ENCODE measurements at places on chromosomes 4 and X.

DNA sequence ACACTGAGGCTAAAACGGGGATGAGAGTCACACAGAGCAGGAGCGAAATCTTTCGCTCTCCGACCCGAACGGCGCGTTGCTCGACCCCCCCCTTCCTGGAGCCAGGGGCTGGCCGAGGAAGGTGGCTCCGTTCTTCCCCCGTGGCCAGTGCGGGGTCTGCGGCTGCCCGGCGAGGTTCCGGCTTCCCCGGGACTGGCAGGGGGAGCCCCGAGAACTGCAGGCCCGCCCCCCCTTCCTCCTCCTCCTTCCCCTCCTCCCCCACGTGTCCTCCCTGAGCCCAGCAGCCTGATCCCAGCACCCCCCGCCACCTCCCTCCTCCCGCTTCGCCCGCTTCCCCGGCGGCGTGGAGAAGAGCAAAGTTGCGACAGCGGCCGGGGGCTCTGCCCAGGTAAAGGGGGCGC lies 2.4 kb upstream of the BCORL1 start:
- DNase-seq = peak; percentile 18

- no peak for DNase-seq
These were observed 179.7 kb upstream of the PRPS2 start for GRCh38 chrX:12611471-12611870.

- no peak for DNase-seq
These were observed 109.8 kb upstream of the TRIM2 start for GRCh38 chr4:153094435-153094834.

GRCh38 chr4:102338405-102338804 lies 6.9 kb downstream of the SLC39A8 start:
- DNase-seq = no peak

- no peak for DNase-seq
These were observed 47.5 kb upstream of the BCOR start for GRCh38 chrX:40145001-40145922.

DNA sequence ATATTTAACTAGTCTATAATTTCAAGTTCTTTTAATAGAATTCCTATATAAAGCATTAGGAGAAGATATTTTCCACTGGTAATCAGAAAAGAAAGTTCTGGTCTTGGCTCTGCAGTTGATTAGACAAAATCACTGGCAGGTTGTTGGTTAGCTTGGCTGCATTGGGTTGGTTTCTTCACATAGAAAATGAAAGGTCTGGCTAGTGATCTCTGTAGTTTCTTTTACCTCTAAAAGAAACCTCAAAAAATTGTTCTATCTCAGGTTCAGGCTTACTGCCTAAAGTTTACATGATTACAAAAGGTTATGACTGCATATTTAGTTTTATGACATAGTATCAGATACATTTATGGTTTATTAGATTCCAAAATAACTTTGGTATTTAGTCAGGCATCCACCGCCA lies 95.8 kb upstream of the NAP1L5 start:
- DNase-seq = no peak

DNA sequence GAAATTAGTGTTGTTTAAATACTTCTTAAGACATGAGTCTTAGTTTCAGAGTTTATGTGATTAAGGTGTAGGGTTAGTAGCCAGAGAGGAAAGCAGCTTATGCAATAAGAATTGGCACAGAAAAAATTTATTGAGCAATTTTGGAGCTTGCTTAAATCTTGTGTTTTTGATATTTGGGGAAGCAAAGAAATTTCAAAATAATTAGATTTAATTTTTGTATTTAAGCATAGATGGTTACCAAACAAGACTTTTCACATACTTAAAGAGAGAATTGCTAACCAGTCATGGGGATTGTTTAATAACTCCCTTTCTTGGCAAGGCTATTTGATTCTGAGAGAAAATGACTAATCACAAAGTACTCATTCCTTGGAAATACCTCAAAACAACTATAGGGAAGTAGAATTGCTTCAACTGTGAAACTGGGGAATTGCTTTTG lies 202.0 kb upstream of the GRID2 start:
- DNase-seq = peak; percentile 85

DNA sequence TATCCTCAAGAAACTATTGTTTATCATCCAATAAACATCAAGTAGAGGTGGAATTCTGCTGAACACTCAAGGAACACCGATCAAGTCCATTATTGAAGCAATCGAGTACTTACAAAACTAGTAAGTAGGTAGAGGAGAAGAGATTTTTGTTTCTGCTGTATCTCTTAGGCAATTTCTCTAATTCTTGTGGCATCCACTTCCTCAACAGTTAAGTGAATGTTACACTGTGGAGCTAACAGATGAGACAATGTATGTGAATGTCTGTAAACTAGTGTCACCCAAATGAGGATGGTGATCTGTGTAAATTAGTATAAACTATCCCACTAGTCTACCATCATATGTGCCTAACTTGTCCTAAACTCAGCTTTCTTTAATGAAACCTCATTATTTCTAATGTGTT lies 261.6 kb downstream of the ARHGAP24 start:
- peak; percentile 68 for DNase-seq

- DNase-seq = no peak
These were observed 8.1 kb upstream of the RPGR start for GRCh38 chrX:38335382-38335781.

DNA sequence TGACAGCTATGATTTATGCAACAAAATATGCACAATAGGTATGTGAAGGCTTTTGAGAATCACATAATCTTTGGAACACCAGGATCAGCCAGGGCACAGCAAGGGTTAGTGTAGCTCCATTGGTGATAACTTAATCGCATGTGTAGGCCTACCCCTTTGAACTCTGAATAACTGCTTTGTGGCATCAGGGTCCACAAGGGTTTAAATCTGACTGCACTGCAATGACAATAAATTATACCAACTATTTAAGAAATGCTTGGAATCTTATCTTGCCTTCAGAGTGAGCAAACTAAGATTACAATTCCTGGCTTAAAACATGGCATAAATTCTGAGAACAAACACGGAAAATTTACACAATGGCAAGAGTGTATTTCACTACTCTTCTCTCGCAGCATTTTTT lies 245.8 kb downstream of the FBXO8 start:
- no peak for DNase-seq

GRCh38 chr4:180810581-180810980 lies 1432.6 kb upstream of the TENM3 start:
- no peak for DNase-seq

GRCh38 chr4:162681212-162681611 lies 485.5 kb downstream of the NAF1 start:
- DNase-seq = no peak

DNA sequence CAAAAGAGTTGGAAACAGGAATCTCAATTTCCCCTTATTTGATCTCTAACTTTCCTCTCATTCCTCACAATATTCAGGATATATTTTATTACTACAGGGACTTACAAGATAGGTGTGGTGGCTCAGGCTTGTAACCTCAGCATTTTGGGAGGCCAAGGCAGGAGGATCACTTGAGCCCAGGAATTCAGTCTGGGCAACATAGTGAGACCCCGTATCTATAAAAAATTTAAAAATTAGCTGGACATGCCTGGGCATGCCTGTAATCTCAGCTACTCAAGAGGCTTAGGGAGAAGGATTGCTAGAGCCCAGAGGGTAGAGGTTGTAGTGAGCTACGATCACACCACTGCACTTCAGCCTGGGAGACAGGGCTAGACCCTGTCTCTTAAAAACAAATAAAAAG lies 200.4 kb downstream of the CAMK2D start:
- DNase-seq = no peak

- DNase-seq = no peak
These were observed at the start of gene GABRQ for GRCh38 chrX:152637649-152638442. GABRQ (plus strand) TSS chrX:152637895; CDS start chrX:152638203, 308 bp downstream.

GRCh38 chrX:39850630-39851152 lies 247.1 kb downstream of the BCOR start:
- peak; percentile 38 for DNase-seq
